ENCODE measurements at places on chromosomes 1 and 21.

DNA sequence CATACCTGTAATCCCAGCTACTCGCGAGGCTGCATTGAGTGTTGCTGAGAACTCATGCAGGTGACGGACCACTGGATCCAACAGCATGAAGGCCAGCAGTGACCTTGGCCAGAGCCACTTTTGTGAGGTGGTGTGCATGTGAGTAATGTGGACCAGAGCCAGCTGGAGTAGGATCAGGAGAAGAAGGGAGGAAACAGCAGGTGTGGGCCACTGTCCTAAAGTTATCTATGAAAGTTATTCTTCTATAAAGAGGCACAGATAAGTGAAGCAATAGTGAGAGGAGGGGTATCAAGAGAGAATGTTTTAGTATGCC lies 47.8 kb downstream of the TCP10L start:
- DNase-seq, result no peak

DNA sequence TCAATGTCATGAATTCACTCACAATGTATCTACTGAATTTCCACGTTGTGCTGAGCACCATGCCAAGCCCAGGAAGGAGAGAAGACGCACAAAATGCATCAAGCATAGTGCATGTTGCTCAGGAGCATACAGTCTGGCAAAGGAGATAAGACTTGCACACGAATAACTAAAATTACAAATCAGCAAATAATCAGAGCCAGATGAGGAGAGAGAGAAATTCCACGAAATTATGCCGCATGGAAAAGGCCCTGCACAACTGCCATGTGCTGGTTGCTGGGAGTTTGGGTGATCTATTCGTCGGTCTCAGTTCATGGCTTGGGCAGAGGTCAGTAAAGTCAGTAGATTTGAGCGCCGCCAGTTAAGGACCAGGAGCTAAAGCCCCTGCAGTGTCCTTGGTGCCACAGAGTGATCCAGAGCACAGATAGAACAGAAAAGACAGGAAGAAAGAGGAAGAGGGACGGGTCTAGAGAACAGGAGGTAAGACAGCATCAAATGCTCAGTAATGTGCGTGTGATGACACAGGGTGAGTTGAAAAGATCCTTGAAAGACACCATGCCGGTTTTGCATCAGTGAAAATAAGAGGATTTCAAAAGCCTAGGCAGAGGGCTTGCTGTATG lies 55.1 kb upstream of the ZNF281 start:
- no peak for DNase-seq

GRCh38 chr1:8427986-8428385 lies 110.1 kb downstream of the SLC45A1 start:
- no peak for DNase-seq

DNA sequence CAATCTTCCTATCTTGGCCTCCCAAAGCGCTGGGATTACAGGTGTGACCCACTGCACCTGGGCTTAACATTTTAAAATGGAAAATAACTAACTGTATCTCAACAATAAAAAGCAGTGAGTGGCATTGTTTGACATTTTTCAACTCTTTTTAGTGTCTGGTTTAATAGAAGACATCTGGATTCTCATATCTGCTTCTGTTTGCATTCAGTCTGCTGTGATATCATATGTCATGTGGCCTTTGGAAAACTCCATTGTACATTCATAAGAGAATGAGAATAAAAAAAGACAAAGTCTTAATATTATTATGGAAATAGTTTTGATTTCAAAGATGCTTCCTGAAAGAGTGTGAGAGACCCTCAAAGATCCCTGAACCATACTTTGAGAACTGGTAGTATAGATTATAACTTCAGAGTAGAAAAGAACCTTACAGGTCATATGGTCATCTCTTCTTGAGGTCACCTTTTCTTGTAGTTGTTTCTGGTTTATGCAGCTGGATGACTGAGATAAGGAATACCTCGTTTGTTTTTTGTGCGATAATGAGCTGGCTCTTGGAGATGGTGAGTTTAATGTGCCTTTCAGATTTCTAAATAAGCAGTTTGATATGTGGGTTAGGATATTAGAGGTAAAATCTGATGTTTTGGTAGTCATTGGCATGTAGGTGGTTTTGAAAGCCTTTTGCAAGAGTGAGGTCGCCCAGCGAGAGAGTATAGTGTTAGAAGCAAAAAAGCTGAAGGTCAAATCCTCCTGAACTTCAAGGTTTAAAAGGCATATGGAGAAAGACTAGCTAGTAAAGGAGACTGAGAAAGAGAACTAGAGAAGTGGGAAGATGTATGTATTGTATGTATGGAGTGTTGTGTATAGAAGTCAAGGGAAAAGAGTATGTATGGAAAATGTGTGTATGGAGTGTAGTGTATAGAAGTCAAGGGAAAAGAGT lies 17.2 kb downstream of the CEP350 start:
- no peak for DNase-seq

DNA sequence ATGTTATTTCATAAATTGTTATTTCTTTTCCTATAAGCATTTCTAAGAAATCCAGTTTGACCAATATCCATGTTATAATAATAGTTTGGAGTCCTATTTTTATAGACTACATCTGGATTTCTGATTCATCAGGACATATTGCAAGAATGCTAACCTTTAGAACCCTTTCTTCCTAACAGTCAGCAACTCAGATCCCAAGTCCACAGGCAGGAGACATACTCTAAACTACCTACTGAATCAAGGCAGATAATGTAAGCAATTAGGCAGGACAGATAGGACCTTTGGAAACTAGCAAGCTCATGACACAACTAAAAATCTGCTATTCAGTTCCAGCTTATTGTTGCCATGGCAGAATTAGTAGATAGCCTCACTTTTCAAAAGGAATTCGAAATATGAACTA lies 104.1 kb downstream of the DENND1B start:
- DNase-seq, result no peak

Data from CD4-positive, alpha-beta T cell treated with Interleukin-1 beta for 1 hour (primary cell).